RPMI8226 (cell line): ENCODE measurements at places on chromosomes 2 and 18.

DNA sequence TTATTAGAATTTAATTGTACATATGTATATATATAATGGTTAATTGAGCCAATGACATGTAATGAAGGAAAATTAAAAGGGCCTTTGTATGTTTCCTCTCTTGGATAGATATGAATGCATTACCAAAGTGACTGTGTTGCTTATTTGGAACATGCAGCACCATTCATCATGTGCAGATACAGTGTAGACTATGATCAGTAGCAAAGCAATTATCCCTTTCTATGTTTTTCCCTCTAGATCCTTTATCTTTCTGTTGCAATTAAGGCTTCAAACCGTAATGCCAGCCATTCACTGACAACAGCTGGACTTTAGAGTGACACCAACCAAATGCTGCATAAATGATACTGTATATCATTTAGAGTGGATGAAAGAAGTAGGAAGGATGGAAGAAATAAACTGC, 565.2 kb downstream of the NRXN1 start:
- no peak for DNase-seq

DNA sequence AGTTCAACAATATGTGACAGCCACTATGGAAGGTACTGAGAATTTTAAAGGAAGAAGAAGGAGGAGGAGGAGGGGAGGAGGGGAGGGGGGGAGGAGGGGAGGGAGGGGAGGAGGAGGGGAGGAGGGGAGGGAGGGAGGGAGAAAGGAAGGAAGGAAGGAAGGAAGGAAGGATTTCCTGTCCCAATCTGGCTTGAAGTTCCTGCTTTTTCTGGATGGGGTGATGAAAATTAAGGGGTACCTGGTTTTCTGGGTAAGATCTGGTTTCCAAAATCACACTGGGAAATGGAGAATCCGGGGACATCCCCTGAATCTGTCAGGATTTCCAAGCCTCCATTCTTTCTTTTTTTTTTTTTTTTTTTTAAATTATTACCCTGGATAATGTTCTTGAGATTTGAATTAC, 271.8 kb downstream of the MTX2 start:
- no peak for DNase-seq

- no peak for DNase-seq
Measured at GRCh38 chr18:60976976-60977375, 356.3 kb upstream of the CDH20 start.

GRCh38 chr18:6174983-6175745, 239.5 kb downstream of the L3MBTL4 start:
- no peak for DNase-seq

DNA sequence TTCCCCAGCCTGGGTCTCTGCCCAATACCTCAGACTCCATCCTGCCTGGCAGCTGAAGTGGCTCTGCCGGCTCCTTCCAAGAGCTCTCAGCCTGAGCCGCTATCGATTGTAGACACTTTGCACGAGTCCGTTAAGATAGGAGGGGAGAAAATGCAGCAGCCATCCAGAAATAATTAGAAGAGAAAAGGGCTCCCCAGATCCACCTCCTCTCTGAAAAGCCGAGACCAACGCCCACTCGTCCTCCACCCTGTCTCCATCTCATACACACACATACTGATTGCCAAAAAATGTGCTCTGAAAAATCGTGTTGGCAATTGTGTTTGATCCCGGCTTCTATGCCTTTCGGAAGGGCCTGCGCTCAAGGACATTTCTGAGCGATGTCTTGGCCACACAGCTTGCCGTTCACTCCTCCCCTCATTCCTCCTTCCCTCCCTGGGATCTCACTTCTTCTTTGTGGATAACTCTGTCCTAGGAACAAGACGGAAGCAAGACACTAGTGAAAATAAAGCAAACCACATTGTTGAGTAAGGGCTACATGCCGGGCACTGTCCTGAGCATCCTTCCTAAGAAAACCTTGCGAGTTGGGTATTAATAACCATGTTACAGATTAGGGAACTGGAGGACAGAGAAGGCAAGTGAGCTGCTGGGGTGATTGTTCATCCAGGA, 372.8 kb upstream of the MYT1L start:
- no peak for DNase-seq

- no peak for DNase-seq
Measured at GRCh38 chr2:232979871-232980461, 33.1 kb downstream of the NGEF start.

DNA sequence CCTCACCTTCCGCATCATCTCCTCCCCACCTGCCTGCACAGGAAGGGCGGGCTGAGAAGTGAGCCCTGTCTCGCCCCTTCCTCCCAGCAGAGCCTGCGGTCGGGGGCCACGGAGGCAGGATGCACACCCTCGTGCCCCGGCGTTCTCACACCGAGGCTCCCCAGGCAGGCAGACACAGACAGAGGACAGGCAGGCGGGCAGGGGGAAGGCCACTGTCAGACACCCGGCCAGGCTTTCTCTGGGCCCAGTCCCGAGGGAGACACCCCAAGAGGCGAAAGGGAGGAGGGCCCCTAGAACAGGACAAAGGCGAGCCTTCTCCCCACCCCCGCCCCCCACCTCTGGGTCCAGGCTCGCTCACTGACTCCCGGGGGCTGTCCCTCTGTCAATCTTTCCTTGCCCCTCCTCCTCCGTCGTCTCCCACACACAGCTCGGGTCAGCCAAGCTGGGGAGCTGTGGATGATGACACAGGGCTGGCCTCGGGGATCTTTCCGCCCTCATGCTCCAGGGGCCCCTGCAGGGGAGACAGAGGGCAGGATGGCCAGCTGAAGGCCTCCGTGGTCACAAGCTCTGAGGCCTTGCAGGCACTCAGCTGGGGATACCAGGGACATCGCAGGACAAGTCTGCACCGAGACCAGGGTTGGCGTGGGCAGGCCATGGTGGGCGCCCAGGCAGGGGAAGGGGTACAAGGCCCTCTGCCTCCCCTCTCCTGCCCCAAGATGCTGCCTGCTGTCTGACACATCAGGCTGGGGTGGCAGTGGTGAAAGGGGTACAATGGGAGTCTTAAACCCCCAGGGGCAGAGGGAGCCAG, 24.9 kb downstream of the BIN1 start:
- DNase-seq, result no peak

GRCh38 chr2:181243319-181243718, 213.9 kb upstream of the ITGA4 start:
- DNase-seq, result no peak

GRCh38 chr2:47655563-47655880, 127.4 kb upstream of the MSH6 start:
- DNase-seq, result no peak

DNA sequence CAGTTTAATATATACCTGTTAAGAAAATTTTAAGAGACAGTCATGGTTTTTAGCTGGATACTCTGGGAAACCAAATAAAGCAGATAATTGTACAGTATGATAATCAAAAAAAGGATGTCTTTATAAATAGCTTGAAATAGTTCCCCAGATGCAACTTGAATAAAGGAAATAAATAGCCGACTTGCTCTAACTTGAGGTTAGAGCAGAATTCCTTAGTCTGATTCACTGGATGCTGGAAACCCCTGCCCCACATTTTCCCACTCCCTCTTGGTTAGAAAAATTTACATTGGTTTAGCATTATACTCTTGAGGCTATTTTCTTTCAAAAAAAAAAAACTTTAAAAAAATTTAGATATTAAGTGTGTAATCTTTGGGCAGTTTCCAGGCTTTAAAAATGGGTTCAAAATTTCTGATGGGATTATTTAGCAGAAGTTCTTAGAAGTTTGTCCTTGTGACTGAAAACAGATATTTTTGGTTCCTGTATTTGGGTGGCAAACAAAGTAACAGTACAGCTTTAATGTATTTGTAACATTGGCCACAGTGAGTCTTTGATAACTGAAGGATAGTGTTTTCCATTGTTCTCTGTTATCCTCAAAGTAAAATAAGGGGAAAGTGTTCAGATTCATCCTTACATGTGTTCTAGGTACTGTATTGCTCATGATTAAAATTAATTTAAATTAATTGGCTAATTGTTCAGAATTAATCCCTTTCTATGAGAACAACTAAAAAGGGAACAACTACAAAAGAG, 39.6 kb downstream of the ITGAV start:
- no peak for DNase-seq

- no peak for DNase-seq
Measured at GRCh38 chr2:29606104-29607037, 315.0 kb downstream of the ALK start.

GRCh38 chr18:55353806-55354205, 234.2 kb downstream of the TCF4 start:
- no peak for DNase-seq
